ENCODE measurements at places on chromosomes 6 and 20.

DNA sequence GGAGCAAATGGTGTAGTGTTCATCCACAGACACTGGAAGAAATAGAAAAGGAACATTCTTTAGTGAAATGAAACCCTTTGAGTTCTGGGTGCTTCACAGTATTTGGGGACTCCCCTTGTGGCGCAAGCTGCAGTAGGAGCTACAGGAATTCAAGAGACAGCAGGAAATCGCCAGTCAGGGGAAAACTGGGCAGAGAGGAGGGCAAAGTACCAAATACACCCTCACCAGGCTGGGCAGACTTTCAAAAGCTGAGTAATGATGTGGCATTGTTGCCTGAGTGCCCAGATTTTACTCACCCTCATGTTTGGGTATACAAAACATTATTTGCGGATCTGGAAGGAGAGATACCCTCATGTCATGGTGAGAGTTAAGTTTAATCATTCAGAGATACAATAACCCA is 97.9 kb downstream of the SOD2 start:
- DNase-seq = peak; percentile 19

- DNase-seq = no peak
Observed at GRCh38 chr6:96286503-96286902, 235.1 kb upstream of the UFL1 start.

GRCh38 chr6:137638926-137639706 is 144.9 kb upstream of the OLIG3 start:
- DNase-seq = no peak

GRCh38 chr20:61123751-61124368 is 128.2 kb upstream of the CDH4 start:
- DNase-seq = no peak

GRCh38 chr6:2021713-2022125 is 223.7 kb downstream of the GMDS start:
- no peak for DNase-seq
